ENCODE measurements at places on chromosomes 12 and 14.

DNA sequence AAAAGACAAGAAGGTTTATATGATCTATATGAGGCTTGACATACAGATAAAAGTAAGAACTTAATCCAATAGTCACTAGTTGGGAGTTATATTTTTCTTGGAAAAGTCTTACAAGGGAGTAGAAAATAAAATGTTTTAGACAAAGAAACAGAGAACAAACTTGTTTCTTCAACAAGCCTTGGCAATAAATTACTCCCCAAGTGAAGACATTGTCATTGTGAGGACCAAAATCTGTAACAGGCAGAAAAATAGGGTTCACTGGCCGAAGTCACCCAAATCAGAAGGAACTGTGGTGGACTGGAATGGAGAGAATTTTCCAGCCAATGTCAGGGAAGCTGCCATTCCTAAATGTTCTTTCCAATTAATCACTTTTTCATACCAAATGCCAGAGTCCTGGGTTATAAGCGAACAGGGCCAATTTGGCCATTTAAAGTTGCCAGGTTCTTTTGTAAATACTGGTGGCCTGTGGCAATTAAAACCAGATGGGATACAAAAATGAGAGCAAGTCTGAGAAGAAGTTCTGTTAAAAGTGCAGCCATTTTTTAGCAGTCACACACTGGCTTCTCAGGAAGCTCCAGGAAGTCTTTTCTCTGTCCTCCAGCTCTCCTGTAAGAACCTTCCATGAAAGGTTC, 117.3 kb upstream of the OVCH1 start:
- peak; percentile 14 for DNase-seq

DNA sequence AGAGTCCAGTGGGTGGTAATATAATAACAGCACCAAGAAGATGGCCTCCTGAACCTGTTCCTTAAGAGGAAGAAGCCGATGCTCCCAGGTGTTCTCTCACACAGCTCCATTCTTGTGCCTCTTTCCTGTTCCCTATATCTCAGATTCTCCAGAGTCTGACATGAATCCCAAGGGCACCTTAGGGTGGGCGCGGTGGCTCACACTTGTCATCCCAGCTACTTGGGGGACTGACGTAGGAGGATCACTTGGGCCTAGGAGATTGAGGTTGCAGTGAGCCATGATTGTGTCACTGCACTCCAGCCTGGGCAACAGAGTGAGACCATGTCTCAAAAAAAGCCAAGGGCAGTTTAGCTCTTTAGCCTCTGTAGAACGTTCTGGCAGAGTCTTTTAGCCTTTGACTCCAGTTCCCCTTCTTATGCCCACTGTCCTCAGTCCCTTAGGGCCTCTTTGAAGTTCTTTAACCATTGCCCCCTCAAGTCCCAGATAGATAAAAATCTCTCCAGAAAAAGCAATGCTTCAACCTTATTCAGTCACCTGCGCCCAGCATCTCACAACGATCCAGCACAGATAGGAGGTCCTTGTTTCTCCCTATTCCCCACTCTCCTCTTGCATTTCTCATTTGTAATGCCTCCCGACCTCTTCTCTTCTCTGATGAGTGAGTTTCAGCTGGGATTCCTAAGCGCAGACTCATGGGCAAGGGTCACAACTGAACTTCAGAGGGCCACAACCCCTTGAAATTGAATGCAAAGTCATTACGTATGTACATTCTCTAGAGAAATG, 4.7 kb downstream of the CCDC184 start:
- DNase-seq: no peak

GRCh38 chr12:1553987-1554982, 40.1 kb downstream of the FBXL14 start:
- DNase-seq: no peak

- no peak for DNase-seq
Measured at GRCh38 chr12:53965281-53966084, 7.4 kb upstream of the HOXC11 start.

- DNase-seq: no peak
Measured at GRCh38 chr12:123225443-123225842, 7.5 kb downstream of the MPHOSPH9 start.

DNA sequence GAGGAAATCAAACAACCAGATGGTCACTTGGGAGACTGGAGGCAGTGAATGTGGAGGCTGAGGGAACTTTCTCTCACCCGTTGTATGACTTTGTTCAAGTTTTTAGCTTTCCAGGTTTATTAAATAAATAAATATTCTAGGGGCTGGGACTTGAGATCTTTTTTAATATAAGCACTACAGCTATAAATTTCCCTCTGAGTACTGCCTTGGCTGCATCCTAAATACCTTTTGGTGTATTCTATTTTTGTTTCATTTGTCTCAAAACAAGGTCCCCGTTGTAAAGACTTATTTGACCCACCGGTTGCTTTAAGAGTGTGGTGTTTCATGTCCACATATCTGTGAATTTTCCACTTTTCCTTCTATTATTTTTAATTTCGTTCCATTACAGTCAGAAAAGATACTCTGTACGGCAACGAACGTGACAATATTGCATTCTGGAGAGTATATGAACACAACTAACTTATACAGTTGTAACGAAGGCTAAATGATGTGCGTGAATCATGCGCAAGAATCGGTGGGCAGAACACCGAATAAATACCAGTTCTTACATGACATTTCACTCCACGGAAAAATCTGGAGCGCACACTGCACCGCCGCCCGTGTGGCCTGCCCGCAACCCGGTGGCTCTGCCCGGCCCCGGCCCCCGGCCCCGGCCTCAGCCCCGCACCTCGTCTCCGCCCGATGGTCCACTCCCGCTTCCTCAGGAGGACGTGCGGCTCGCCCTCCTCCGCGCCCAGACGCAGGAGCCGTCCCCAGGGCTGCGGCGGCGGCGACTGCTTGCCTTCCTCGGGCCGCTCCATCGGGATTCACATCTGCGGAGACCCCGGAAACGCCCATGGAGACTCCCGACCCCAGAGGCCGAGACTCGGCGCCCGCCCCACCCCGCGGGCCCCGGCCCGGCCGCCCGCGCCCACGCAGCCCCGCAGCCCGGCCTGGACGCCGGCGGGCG, 602 bp downstream of the CHFR start:
- DNase-seq: peak; percentile 19

DNA sequence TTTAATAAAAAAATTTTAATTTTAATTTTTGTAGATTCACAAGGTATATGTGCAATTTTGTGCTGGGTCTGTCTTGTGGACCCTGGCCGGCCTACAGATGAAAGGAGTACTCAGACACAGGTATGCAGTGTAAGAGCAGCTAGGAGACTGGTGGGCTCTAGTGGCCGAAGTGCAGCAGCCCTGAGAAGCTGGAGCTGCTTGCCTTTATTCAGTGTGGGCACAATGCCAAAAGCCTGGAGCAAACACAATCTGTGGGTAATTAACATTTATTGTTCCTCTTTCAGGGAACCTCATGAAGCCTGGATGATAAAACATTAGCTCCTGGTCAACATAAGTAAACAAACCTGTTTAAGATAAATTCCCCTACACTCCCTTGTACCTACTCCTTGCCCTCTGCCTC, 135.7 kb upstream of the SEL1L start:
- no peak for DNase-seq

DNA sequence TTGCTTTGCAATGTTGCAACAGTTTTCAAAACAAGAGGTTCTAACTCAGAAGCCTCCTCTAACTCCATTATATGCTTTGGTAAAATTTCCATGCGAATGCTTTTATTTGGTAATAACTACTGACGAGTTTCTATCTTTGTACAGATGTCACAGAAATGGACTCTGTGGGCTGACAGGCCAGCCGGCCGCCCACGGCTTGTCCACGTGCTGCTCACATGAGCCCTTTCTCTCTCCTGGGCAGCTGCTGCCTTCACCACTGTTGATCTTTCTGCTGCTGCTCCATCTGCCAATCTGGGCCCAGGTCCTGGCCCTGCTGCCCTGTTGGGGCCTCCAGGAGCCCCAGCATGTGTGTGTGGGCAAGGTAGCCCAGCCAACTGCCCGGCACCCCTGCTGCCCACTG, 168.2 kb upstream of the TMEM132C start:
- no peak for DNase-seq

DNA sequence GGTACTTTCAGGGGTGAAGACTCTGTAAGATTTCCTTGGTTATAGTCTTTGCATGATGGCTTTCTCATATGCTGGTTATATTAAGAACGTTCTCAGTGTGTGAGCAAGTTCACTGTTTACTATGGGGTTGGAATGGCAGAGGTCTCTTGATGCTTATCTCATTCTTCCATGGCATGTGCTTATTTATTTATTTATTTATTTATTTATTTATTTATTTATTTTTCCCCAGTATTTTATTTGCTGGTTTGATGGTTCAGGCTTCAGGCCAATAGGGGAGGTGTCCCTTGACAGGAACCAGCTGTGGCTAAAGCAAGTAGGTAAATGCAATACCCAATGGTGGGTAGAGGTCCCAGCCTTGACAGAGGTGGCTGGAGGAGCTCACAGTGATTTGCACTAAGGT, 161.3 kb upstream of the GARIN6 start:
- no peak for DNase-seq

- no peak for DNase-seq
Measured at GRCh38 chr12:103557628-103558010, 29.5 kb upstream of the STAB2 start.

- no peak for DNase-seq
Measured at GRCh38 chr12:92502417-92503028, 200.3 kb upstream of the PLEKHG7 start.

DNA sequence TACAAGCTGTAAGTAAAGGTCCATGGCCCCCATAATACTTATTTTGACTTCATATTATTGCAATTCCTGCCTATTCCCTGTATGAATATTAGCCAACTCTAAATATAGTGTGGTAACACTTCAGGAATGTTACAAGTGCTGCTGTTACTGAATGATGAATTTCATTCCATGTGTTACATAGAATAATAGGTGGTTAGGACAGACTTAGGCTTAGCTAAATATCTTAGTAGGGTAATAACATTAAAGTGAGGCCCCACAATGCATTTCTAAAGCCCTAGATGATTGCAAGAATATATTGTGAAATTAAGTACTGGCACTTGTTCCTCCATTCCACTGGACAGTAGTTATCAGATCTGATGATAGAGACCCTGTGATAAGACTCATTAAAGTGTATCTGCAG, 182.7 kb downstream of the PCNX1 start:
- peak; percentile 70 for DNase-seq

- DNase-seq: no peak
Measured at GRCh38 chr14:95072310-95072905, 84.9 kb downstream of the DICER1 start.

DNA sequence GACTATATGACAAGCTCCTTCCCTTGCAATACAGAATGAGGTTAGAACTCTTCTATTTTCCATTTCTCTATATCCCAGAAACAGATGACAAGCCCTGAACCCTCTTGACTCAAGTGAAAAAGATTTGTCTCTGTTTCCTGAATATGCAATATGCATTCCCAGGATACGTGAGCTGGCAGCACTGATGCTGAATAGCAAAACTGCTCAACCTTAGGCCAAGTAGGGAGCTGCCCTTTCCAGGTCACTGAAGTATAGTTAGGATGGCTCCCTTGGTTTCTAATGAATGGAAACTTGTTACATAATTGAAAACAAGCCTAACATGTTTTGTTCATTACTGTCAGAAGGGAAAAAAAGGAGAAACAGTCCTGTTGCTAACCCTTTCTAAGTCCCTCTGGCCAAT, 47.9 kb upstream of the PLEKHG7 start:
- peak; percentile 48 for DNase-seq

DNA sequence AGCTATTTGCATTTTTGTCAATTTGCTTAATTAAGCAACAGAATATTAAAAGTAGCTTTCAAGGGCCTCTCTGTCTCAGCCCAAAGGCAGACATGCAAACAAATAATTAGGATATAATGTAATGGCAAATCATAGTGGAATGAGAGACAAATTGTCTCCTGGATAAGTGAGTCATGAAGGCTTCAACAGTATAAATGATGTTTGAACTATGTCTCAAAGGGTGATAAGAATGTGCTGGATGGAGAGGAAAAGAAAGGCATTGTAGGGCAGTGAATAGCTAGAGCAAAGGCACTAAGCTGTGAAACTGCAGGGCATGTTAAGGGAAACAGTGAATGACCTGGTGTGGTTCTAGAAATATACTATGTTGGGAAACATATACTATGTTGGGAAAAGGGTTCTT, 53.5 kb upstream of the PPP1R12A start:
- peak; percentile 89 for DNase-seq

DNA sequence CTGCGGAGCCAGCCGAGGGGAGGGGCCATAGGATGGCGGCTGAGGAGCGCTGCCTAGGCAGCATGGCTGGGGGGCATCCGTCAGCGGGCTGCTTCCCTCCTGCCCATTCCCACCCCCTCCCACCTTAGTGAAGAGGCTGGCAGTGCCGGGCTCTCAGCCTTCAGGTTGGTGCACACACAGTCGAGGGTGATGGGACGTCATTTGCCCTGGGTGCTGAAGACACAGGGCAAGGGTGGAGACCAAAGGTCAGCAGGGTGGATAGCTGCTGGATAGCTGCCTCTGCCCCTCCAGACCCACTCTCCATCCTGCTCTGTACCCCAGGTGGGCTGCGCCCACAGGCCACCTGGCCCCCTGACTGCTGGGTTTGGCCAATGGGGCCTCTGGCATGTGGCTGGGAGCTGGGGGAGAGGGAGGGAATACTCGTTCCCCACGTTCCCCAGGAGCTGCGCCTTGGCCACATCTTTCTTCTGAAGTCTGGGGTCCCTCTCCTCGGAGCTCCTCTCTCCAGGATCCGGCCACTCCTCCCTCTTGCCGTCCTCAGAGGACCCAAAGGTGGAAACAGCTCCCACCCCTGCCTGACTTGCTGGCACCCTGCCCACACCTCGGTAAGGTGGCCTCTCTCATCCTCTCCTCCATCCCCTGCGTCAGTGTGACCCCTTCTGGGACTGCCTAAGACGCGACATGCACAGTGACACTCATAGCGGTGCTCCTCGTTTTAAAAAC, 11.2 kb upstream of the CDC42BPB start:
- DNase-seq: no peak

DNA sequence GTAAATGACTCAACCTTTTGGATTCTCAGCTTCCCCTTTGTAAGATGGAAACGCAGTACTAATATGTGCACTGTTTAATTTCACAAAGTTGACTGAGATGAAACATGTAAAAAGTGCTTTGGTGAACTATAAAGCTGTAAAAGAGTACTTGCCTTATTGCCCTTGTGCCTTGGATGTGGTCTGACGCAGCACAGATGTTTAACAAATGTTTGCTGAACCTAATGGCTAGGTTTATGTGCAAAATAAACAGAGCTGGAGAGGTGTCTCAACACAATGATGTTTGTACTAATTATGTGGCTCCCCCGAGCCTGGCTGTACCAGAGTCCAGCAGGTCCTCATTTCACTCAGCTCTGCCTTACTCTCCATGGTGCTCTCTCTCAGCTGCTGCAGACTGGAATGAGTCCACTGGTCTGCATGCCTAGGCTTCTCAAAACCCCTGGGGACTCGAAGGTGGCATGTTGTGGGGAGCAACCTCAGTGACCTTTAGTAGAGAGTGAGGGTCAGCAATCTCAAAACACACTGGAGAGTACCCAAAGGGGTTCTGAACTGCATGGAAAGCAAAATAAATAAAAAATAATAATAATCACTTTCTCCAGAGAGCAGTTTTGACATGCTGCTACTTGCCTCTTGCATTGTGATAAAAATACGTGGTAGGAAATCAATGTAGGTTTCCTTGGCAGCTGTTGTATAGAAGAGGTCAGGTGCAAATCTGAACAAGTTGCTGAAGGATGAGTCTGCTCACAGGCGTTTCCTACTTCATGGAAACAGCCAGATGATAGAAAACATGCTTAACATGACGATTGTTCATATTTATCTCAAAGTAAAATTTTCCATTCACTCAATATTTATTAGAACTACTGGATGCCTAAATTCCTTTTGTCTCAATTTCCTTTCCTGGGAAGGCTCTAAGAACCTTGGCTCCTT, 8.5 kb upstream of the AMIGO2 start:
- DNase-seq: peak; percentile 46

Measured in fibroblast of skin of right biceps (primary cell).